ENCODE measurements at places on chromosomes 6 and 20.

- no peak for DNase-seq
Observed at GRCh38 chr6:95581073-95581472, 3.7 kb downstream of the MANEA start.

GRCh38 chr6:162074641-162075275, 652.8 kb downstream of the PRKN start:
- DNase-seq = no peak

GRCh38 chr6:36381502-36382389, 5.7 kb downstream of the ETV7 start:
- DNase-seq = no peak

GRCh38 chr6:133368664-133369063, 127.5 kb downstream of the EYA4 start:
- no peak for DNase-seq

GRCh38 chr20:13325033-13325432, 104.0 kb downstream of the ISM1 start:
- no peak for DNase-seq

DNA sequence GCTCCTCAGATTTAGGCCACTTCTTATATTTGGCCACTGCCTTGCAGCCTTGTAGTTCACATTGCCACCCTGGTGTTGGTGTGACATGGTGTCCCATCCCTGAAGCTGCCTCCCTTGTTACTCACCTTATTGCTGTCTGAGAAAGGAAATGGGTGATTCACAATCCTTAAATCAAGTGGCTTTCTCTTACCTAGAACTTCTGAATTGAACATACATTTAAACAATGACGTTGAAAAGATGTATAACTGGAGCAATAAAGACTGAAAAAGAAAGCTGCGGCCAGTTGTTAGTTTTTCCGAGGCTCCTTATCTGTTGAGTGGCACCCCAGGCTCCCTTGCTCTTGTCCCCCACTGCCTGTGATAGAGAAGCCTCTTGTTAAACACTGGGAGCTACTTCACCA, 28.8 kb upstream of the GNRH2 start:
- DNase-seq = no peak

GRCh38 chr6:75493400-75494064, at the start of gene FILIP1:
FILIP1 (minus strand) TSS chr6:75493800; CDS start chr6:75414972, 78,828 bp downstream.
- no peak for DNase-seq

GRCh38 chr20:40826699-40827098, 137.7 kb upstream of the MAFB start:
- DNase-seq = no peak

- no peak for DNase-seq
Observed at GRCh38 chr6:98824162-98824901, 10.0 kb upstream of the POU3F2 start.

GRCh38 chr6:134379076-134379475, 61.2 kb upstream of the SGK1 start:
- no peak for DNase-seq

DNA sequence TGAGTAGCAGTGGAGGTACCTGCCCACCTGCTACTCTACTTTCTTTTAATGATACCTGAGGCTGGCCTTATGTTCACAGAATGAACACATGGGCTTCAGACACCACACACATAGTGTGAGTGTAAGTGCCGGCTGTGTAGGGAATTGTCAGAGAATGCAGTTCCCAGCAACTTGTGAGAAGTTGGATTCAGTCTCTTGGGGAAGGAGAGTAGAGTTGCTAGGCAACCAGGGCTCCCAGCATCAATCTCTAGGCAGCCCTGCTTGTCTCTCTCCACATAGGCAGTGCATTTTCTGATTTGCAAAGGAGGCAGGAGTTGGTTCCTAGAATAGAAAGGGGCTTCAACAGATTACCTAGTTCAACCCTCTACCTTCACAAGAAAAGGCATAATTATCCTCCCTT, 74.1 kb downstream of the BFSP1 start:
- DNase-seq = no peak

DNA sequence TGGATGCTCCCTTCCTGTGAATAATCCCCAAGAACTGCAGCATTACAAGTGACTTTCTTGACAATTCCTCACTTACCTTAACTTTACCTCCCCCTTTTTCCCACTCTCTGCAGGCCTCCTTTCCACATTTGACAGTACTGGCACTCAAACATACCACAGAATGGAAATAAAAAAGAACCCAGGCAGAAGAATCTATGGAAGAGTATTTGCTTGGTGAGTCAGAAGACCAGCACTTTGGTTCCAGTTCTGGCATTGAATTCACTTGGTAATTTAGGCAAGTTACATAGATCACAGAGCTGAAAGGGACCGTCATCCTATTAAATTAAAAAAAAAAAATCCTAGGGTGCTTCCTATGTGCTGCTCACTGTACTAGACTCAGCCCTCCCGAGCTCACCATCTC, 55.0 kb downstream of the BTBD9 start:
- no peak for DNase-seq

GRCh38 chr20:43065299-43065698, 124.4 kb downstream of the PTPRT start:
- no peak for DNase-seq

DNA sequence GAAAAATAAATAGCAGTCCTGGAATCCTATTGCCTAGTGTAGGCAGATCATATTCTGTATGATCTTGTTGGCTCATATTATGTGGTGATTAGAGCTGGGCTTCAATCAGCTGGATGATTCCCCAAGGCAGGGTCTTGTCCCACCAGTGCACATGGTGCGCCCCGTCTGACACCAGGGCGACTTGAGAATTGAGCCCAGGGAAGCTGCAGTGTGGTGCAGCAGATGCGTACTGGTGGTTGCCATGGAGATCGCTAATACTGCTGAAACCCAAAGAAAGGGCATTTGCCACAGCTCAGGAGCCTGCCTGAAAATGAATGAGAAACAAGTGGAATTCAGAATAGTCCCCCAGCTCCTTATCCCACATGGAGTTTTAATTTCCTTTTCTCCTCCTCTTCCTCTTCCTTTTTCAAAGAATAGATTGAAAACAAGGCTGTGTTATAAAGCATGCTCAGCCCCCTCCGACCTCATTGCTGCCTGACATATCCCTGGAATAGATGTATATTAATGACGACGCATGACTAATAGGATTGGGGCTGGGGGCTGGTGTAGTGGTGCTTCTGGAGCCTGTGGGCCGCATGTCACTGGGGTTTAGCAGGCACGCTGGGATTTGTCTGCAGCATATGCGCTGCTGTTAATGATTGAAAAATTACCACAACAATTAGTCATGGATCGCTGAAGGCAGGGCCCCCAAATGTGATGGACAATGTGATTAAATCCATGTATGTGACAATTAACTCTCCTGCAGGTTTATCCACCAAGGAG, 210.5 kb downstream of the FARS2 start:
- DNase-seq = no peak

DNA sequence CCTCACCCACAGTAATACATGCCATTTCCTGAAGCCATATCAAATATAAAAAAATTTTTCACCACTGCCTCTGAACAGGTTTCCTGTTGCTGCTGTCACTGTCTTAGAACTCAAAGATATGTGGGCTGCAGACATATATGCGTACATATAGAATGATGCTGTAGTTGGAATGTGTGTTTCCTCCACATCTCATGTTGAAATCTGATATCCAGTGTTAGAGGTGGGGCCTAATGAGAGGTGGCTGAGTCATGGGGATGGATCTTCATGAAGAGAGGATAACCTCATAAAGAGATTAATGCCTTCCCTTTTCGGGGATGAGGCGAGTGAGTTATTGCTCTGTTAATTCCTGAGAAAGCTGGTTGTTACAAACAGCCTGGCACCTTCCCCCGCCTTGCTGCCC, 7.7 kb upstream of the SCP2D1 start:
- DNase-seq = no peak

DNA sequence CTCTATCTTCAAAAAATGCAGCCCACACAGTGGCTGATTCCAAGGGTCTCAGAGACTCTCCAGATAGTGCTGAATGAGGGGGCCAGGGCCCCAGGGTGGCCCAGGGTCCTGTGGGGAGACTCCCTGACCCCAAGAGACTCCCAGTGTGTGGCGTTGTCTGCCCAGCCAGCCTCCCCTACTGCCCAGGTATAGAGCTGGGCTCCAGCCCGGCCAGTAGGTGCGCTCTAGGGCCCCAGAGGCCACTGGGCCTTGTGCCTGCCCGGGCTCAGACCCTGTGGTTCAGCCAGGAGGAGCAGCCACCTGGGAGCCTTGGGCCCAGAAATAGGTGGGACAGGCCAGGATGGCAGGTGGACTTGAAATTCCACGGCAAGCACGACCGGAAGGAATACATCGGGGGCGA, 30.3 kb upstream of the GATA5 start:
- DNase-seq = no peak

DNA sequence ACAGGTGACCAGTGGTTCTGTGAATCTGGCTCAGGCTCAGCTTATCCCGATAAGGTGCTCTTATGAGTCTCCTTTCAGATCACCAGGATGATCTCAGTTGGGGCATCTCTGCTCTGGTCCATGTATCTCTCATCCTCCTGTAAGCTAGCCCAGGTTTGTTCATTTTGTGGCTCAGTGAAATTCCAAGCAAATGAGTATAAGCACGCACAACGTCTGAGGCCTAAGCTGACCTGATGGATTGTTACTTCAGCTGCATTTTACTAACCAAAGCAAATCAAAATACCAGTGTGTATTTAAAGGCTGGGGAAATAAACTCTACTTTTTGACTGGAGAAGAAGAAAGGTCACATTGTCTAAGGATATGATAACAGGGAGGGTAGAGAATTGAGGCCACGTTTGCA, 551.0 kb upstream of the BTBD3 start:
- DNase-seq = no peak

DNA sequence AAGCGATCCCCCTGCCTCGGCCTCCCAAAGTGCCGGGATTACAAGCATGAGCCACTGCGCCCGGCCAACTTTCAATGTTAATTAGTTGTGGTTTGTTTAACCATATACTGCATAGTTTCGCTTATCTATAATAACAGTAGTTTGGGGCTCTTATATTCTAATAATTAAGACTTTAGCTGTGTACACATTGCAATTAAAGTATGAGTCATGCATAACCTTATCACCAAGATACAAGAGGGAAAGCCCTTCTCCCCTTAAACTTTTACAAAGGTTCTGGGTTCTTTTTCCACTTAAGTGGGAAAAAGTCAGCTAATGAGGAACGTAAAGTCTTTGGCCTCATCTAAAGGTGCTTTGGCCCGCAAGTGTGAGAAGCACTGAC, 3.2 kb upstream of the MCCD1 start:
- no peak for DNase-seq

GRCh38 chr20:4067600-4068261, 52.4 kb upstream of the RNF24 start:
- no peak for DNase-seq

DNA sequence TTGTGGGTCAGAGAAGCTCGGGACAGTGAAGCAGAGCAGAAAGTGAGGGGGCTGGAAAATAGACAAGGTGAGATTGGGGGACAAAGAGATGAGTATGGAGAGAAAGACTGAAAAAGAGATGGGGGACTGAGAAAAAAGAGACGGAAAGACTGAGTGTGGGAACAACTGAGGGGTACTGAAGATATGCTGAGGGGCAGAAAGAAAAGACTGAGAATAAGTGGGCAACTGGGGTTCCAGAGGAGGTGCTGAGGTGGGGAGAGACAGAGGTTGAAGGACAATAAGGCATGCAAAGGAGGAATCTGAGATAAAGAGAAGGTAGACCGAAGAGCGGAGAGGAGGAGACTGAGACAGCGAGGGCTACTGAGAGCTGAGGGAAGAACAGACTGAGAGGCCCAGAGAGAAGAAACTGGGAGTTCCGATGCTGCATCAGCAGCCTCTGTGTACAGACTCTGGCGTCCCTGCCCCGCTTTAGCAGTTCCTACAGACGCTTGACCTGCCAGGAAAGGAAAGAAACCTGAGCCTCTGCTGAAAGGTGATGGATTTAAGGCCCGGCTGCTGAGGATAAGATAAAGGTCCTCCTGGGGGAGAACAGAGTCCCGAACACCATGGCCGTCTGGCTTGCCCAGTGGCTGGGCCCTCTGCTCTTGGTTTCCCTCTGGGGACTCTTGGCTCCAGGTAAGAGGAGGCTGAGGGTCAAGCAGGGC, at the start of gene PRSS16:
Gene PRSS16 (plus strand): TSS at position 569 of the 704 bp plus-strand sequence. CDS start 37 bp downstream, at position 606.
- DNase-seq = no peak

GRCh38 chr20:45695496-45695895, 6.3 kb upstream of the WFDC13 start:
- DNase-seq = no peak

DNA sequence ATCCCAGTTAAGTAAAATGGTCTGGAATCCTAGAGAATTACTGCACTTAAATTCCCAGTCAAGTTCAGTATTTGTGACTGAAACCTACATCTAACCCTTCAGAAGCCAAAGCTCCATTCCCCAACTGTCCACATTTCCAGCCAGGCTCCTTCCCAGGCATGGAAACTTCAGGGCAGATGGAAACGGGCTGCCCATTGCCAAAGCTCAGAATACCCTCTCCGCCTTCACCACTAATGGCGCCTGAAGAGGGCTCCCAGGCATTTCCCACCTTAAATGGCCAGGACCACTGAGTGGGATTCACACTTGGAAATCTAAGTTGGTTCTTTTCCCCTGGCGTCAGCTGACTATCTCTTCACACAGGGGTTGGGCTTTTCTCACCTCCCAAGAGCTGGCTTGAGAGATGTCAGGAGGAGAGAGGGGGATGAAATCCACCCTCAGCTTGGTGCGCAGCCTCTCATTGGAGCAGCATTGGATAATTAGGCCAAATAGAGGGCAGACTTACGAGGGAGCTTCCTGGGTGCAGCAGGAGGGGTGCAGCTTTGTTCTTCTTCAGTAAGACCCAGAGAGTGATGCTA, 82.9 kb downstream of the ANKRD60 start:
- no peak for DNase-seq

DNA sequence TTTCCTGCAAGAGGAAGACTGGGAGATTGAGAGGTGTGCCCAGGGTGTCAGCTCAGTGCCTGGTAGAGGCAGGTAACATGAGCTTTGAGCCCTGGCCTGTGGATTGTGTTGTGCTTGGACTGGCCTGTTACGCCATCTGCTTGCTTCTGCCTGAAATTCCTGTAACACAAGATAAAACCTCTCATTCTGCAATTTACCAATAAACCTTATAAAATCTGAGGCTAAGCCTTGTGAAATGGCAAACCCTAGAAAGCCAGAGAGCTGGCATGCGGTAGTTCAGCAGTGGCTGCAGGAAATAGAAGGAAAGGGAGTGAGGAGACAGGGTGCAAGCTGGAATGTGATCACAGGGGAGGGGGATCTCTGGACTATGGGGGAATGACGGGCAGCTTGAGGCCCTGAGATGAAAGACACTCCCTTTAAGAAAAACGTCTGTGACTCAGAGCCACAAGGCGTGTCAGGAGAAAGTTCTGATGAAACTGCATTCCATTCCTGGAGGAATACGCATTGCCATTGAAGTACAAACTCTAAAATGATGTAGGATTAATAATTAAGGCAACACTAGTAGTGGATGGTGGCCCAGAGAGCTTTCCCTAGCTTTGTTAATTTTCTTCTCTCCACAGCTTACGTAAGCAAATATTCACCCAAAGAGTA, 26.3 kb upstream of the TFAP2A start:
- DNase-seq = no peak

DNA sequence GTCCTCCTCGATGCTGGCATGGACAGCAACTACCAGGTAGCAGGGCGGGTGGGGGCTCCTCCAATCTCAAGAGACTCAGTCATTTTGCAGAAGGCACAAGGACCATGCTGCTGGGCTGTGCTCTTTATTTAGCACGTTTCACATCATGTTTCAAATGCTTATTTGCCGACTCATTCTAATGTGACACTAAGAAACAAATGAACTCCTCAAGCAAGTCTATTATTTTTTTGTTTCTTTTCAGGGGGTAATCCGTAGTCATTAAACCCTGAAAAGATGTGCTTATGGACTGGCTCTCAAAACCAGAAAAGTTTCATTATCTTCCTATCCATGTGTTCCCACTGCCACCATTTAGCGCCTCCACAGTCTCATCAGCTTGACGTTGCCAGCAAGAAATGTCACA, 92.9 kb downstream of the ANKS1A start:
- no peak for DNase-seq

- DNase-seq = no peak
Observed at GRCh38 chr6:105310947-105311346, 91.9 kb downstream of the PREP start.

All from activated naive CD4-positive, alpha-beta T cell (primary cell).